ENCODE measurements at places on chromosomes 13 and 19.
A peak's percentile ranks its signal among the peaks of the same experiment; 100 is the strongest.

DNA sequence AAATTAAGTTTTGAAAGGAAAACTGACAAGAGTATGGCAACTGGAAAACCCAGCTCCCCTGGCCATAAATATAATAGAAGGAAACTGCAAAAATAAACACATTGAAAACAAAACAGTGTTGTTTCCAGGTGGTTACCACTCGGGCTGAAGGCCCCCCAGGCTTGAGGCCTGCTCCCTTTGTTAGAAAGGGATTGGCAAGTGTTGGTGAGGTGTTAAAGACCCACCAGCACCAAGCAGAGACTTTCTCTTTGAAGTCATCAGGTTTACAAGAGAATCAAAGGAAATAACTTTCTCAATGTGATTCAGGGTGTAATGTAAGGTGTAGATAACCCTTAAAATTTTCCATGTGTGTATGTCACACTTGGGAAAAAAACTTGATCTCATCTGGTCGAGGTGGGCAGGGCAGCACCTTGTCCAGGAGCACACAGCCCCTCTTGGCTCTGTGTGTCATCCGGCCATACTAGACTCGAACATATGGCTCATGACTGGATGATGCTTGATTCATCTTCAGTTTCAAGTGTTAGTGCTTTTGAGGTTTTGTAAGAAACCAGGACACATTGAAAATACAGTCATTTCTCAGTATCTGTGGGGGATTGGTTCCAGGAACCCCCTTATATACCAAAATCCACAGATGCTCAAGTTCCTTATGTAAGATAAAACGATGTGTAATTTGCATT is 7.8 kb downstream of the ACTN4 start:
- DNase-seq = no peak

DNA sequence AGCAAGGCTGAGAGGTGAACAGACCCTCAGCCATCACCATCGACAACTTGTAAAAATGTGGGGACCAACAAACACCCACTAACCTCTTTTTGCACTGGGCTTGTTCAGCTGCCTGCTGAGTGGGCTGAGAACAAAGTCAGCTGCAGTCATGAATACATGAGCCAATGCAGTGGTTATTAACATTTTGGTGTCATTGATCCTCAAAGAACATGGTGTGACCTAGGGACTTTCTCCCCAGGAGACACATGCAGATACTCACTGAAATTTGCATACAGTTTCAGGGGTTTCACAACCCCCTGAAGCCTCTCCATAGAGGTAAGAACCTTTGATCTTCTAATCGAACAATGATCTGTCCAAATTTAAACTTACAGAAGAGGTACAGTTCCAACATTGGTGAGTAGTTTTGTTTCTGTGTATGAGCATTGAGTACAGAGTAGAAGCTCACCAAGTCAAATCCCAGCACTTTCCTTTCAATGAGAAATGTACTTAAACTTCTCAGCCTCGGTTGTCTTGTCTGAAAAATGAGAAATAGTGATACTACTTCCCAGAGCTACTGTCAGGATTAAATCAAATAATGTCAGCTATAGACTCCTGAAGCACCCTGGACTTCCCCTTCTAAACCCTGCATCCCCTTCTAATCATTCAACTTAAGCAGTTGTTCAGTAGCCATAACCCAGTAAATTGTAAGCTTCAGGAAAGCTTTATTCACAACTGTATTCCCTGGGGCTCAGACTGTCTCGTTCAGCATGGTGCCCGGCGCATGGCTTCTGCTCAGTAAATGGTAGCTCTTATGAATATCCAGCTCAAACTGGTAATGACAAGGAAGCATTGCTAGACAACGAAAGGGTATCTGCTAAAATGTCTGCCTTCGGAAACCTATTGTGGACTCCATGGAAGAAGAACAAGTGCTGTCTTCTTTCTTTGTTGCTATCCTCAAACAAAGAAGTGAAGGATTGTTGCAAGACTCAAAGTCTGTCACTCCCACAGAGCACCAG is 148.7 kb downstream of the FOXO1 start:
- no peak for DNase-seq

GRCh38 chr13:28890712-28891111 is 70.6 kb downstream of the MTUS2 start:
- DNase-seq = no peak

- DNase-seq = no peak
These were observed 25.2 kb upstream of the F7 start for GRCh38 chr13:113080361-113080831.

- DNase-seq = peak; percentile 57
These were observed 764 bp downstream of the MIR17HG start for GRCh38 chr13:91347996-91348905.

DNA sequence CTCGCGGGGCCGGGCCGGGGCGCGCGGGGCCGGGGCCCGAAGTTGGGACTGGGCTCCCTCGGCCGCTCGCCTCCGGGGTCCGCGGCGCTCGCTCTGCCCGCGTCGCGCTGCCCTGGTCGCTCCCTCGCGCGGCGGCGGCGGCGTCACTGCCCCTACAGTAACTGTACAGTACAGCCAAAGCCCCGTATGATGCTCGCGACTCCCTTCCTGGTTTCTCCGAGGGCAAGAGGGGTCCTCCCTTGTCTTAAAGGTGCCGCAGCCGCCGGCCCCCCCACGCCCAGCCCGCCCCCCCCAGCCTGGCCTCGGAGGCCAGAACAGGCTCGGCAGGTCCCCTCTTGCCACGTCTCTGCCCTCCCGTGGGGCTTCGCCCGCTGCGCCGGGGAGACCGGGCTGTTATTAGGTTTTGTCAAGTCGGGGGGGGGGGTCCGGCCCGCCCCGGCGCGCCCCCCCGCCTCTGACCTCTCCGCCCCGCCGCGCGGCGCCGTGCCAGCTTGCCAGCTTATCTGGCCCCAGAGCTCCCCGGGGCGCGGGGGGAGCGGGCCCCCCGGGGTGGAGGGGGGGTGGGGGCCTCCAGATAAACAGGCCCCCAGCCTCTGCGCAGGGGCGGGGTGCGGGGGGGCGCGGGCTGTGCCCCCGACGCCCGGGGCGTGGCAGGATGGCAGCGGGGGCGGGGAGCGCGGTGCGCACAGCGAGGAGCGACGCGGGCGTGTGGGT is at the start of gene ZBTB7A:
TSS of gene ZBTB7A (minus strand) at position 218 of the 714 bp plus-strand sequence. CDS start 11,667 bp downstream, outside the sequence.
- no peak for DNase-seq

DNA sequence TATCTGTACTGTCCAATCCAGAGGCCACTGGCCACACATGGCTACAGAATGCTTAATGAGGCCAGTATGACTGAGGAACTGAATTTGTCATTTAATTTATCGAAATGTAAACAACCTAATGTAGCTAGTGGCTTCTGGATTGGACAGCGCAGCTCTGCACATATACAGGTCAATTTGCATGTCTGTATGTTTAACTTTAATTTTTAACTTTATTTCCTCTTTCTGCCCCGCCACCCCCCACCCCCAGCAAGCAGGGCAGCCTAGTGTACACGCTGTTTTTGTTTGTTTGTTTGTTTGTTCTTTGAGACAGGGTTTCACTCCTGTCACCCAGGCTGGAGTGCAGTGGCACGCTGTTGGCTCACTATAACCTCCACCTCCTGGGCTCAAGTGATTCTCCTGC is 15.5 kb downstream of the ZSWIM9 start:
- no peak for DNase-seq

DNA sequence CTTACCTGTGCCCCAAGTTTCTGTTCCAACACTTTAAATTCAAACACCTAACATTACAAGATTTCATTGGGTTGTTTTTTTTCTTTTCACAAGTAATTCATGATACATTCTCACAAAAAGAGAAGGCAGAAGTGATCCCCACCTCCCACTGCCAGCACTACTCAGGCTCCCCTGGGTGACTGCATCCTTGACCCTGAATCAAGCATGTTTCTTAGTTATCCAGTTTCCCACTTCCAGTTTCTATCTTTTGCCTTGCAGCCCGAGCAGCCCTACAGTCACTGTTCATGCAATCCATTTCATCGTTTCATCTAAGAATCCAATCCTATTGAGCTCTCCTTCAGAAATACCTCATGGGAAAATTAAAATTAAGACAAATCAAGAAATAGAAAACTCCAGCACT is 61.4 kb downstream of the RNASEH2B start:
- no peak for DNase-seq

DNA sequence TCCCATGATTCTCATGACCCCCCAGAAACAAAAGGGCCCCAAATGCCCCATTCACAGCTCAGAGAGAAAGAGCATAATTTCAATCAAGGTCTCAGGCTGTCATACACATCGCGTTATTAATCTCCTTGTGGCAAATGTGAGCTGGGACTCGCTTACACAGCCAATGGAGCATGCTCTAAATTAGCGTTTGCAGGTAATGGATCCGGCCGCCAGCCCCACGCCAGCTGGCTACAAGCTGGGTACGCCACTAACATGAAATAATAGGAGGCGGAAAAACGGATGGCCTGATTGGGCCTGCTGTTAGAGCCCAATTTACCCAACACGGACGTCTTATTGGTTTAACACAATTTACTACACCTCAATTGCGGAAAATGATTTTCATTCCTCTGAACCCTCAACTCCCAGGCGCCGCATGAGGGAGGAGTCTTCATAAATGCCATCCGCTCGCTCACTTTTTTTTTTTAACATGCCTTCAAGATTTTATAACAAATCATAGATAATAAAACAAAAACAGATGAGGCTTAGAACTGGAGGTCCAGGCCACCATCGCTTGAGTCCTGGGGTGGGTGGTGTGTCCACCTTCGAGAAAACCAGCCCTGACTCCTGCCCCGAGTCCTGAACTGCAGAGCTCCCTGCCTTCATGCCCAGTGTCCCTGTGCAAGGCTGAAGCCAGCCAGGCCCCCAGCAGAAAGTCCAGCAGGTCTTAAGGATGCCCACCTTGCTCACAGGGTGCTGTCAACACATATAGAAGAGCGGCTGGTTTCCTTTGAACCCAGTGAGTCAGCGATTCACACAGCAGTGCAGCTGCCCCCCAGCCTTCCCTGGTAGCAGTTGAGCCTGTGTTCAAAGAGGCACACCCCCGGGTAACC is 62.1 kb downstream of the PEPD start:
- DNase-seq = no peak

GRCh38 chr13:29573190-29573589 is 22.3 kb downstream of the SLC7A1 start:
- no peak for DNase-seq

DNA sequence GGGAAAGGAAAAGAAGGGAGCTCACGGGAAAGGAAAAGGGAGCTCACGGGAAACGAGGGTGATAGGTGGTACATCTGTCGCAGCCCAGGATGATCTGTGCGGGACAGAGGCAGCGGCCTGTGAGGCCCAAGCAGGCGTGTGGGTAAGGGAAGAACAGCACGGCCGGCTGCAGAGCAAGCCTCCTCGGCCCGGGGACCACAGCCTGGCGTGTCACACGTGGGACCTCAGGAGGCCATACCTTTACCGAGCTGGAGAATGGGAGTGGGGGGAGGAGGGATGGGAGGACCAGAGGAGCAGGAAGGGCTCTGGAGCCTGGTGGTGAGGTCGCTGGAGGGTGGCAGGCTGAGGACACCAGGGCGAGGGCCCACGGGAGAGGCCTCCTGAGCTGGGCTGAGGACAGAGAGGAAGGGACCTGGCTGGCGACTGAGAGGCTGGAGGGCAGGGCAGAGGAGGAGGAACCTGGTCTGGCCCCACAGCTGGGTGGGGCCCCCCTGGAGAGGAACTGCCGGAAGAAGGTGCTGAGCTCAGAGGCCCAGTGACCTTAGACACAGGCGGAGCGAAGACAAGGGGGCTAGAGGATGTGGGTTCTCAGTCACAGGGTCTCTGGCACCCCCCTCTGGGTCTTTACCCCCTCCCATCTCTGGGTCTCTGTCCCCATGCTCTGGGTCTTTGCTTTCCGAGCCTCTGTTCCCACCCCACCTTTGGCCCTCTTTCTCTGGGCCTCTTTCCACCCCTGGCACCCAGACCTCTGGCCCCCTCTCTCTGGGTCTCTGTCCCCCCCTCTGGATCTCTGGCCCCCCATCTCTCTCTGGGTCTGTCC is 2.9 kb upstream of the FTL start:
- no peak for DNase-seq

DNA sequence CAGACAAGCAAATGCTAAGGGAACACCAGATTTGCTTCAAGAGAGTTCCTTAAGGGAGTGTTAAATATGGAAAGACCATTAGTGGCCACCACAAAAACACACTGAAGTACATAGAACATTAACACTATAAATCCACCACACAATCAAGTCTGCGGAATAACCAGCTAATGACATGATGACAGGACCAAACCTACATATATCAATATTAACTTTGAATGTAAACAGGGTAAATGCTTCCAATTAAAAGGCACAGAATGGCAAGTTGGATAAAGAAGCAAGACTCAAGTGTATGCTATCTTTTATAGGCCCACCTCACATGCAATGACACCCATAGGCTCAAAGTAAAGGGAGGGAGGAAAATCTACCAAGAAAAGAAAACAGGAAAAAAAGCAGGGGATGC is 291.3 kb downstream of the COG6 start:
- DNase-seq = no peak

DNA sequence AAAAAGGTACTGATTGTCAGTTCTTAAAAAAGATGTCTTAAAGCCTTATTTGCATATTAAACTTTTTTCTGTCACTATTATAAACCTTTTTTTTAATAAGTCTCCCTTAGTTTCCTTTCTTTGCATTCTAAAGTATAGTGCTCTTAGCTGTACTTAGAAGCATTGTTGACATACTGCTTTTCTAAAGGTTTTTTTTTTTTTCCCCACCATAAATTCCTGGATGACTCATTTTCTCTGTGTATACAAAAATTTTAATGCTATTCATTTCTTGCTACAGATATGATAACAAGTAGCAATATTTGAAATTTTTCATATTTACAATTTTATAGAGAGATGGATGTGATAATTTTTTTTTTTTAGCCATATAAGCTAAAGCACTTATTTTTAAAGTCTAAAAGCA is 43.5 kb downstream of the METTL21C start:
- DNase-seq = no peak

GRCh38 chr13:40379794-40380578 is 286.5 kb downstream of the FOXO1 start:
- DNase-seq = no peak

GRCh38 chr19:23779645-23780044 is 21.0 kb upstream of the ZNF681 start:
- DNase-seq = no peak

GRCh38 chr19:44512326-44513298 is 12.3 kb upstream of the ZNF180 start:
- peak; percentile 36 for DNase-seq

DNA sequence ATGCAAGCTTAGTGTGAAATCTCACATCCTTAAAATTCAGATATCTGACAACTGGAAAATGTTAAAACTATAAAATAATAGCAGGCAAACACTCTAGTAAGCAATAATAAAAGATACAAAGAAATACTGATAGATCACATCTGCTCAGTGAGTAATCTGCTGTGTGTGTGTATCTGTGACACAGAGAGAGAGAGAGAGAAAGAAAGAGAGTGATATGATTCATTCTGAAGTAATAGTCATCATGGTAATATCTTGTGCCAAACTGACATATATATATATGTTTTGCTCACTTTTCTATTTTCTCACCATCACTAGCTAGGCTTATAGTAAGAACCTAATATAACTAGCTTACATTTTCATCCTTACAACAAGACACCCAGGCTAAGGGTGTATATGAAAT is 288.0 kb upstream of the SLITRK6 start:
- DNase-seq = no peak

DNA sequence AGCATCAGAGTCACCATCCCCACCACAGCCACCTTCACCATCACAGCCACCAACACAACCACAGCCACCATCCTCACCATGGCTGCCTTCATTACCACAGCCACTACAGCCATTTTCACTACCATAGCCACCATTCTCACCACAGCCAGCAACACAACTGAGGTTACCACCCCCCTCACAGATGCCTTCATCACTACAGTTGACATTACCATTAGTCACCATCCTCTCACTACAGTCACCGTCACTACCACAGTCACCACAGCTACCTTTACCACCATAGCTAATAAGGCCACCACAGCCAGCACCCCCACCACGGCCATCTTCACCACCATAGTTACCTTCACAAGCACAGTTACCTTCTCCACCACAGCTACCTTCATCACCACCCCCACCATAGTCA is 269.6 kb downstream of the DNAJC15 start:
- no peak for DNase-seq

Data from stimulated activated CD4-positive, alpha-beta T cell treated with anti-CD3 and anti-CD28 coated beads, Interleukin-1b, Interleukin-23, amount 100 ng/mL, for 24 hours (primary cell).